Smooth muscle cell of the umbilical artery (primary cell): ENCODE measurements at places on chromosomes 11 and 22. TPM values are rescaled to one million over a fixed set of nuclear protein-coding genes. Genes with fewer than 3 reads are reported as not detected.

Gene SLC5A1
- not detected in 2 replicates for total RNA-seq

Gene ARAP1
- 129 and 154 TPM in 2 replicates for total RNA-seq

Gene GPHA2
- total RNA-seq = not detected in 2 replicates

Gene DEUP1
- not detected in 2 replicates for total RNA-seq

Gene APOL3
- total RNA-seq = 6.5 and 9.7 TPM in 2 replicates

Gene PDE3B
- total RNA-seq = 1.8 and 3.1 TPM in 2 replicates

Gene MYO7A
- under 0.01 and 0.18 TPM in 2 replicates for total RNA-seq

Gene LDHAL6A
- total RNA-seq = not detected in 2 replicates

Gene CCDC87
- total RNA-seq = 0.32 and 0.89 TPM in 2 replicates

Gene OR52N1
- total RNA-seq = 0.09 TPM in 1 of 2 replicates, not detected in the other

Gene TNNT3
- not detected in 2 replicates for total RNA-seq

Gene SYCE3
- not detected in 2 replicates for total RNA-seq

Gene TRIM48
- not detected in 2 replicates for total RNA-seq

Gene HSPB2
- under 0.01 and 0.14 TPM in 2 replicates for total RNA-seq

Gene SERHL2
- 3.6 and 4.2 TPM in 2 replicates for total RNA-seq

Gene KRTAP5-10
- not detected in 2 replicates for total RNA-seq

Gene PNPLA5
- not detected in 2 replicates for total RNA-seq

Gene TEX12
- total RNA-seq = 0.30 and 0.46 TPM in 2 replicates

Gene OR52E8
- total RNA-seq = not detected in 2 replicates
